ENCODE measurements at places on chromosomes 1 and 21.

- no peak for DNase-seq
These were observed 25.5 kb downstream of the KCNAB2 start for GRCh38 chr1:6071219-6071618.

GRCh38 chr1:179935909-179936496 is 18.6 kb upstream of the CEP350 start:
- DNase-seq: no peak

- DNase-seq: no peak
These were observed 184.5 kb downstream of the CHRM3 start for GRCh38 chr1:239570878-239571277.

DNA sequence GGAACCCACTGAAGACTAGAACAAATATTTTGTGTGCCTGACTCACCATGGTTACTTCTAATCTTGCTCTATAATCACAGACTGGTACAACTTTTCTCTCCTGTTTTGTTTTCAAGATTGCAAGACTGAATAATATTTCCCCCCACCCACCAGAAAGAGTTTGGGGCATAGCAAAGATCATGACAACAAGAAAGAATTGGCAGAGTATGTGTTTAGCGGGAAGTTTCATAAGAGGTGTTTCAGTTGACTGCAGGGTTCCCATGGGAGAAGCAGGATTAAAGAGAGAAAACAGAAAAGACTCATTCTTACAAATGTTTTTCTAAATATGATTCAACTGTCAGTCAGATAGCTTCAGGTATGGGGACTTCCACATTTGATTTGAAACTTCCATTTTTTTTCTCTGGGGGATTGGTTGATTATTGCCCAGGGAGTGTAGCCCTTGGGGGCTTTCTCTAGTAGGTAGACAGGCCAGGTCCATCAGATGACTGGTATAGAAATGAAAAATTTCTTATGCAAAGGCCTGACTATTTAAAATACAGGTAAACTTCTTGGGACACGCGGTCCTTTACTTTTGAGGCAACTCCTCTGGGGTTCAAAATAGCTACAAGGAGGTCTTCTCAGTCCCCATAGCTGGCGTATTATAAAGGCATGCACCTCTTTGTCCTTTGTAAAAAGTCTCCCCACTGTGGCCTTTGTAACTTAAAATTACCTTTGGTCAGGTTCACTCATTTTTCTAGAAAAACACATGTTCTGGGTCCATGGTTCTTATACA is 13.9 kb downstream of the OR14I1 start:
- DNase-seq: no peak

GRCh38 chr1:150283260-150283659 is 906 bp downstream of the CIART start:
- DNase-seq: no peak

All from activated effector memory CD4-positive, alpha-beta T cell treated with anti-CD3 and anti-CD28 coated beads, Interleukin-2, amount 50 U/mL, for 16 hours (primary cell).